Activated T-helper 1 cell treated with anti-CD3 and anti-CD28 coated beads, Interleukin-2, amount 50 U/mL, for 16 hours (primary cell): ENCODE measurements at places on chromosomes 16 and 17.
A peak's percentile ranks its signal among the peaks of the same experiment; 100 is the strongest.

DNA sequence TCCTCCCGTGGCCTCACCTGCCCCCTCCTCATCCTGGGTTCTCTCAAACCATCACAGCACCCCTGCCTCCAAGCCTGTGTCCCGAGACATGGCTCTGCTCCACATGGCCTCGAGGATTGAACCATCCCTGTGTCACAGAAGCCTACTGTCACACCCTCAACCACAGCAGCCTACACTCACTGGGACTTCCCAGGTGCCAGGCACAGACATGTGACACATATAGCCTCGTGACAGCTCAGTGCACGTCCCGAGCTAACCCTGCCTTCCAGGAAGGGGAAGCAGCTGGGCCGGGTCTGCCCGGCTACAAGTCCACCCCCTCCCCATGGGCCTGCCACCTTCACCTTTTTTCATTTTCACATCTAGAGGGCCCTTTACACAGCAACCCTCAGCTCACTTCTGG is 238.3 kb downstream of the CPPED1 start:
- DNase-seq: no peak

DNA sequence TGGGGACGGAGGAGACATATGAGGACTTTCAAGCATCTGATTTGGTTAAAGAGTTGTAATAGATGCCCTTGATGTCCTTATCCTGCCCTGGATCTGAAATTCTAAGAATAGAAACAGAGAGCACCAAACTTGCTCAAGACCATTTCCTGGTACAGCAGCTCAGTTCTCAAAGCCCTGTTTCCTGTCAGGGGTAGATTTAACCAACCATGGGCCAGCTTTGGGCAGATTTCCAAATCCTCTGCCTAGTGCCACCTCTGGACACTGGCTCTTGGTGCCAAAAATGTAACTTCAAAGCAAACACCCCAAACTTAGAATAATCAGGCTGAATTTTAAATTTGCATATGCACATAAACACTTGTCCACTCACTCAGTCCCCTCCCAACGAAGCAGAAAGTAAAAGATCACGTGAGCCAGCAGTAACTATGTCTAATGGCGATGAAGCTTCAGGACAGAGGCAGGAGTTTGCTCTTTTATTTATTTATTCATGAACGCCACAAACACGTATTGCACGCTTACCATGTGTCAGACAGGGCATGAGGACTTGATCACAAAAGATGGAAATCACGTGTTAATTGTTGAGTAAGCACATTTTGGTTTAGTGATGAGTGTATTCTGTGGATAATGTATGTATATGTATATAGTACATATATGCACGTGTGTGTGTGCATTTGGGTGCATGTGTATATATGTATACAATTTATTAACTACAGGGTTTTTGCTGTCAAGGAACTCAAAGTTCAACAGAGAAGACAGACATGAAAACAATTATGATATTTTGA is 23.1 kb upstream of the SDK2 start:
- no peak for DNase-seq

- DNase-seq: no peak
Measured at GRCh38 chr17:28363186-28363585, 1.8 kb downstream of the SEBOX start.

DNA sequence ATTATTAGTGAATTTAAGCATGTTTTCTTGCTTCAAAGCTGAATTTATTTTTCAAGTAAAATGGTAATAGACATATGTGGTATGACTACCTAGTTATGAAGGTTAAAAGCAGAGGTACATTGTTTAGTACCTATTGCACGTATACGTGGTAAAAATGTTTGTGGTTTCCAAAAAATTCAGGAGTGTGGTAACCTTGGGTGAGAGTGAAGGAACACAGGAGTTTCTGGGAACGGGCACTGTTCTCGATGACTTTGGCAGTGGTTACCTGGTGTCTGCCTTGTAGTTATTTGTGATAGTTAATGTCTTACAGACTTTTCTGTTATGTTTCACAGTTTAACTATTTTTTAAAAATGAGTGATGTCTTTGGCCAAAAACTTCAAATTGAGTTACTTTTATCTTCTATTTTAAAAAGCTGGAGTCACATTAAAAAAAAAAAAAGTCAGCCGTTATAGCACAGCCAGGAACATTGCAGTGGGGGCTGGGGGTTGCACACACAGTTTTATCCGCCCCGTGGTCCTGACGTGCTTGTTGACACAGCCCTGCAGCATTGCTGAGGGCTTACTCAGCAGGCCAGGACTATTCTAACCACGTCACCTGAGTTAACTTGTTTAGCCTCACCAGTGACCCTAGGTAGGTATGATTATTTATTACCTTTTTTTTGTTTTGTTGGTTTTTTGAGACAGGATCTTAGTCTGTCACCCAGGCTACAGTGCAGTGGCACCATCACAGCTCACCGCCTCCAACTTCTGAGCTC is 10.9 kb downstream of the JPT2 start:
- DNase-seq: no peak

- DNase-seq: no peak
Measured at GRCh38 chr16:79204486-79204885, 396.1 kb downstream of the MAF start.

- DNase-seq: no peak
Measured at GRCh38 chr17:19418251-19418992, 7.4 kb downstream of the RNF112 start.

DNA sequence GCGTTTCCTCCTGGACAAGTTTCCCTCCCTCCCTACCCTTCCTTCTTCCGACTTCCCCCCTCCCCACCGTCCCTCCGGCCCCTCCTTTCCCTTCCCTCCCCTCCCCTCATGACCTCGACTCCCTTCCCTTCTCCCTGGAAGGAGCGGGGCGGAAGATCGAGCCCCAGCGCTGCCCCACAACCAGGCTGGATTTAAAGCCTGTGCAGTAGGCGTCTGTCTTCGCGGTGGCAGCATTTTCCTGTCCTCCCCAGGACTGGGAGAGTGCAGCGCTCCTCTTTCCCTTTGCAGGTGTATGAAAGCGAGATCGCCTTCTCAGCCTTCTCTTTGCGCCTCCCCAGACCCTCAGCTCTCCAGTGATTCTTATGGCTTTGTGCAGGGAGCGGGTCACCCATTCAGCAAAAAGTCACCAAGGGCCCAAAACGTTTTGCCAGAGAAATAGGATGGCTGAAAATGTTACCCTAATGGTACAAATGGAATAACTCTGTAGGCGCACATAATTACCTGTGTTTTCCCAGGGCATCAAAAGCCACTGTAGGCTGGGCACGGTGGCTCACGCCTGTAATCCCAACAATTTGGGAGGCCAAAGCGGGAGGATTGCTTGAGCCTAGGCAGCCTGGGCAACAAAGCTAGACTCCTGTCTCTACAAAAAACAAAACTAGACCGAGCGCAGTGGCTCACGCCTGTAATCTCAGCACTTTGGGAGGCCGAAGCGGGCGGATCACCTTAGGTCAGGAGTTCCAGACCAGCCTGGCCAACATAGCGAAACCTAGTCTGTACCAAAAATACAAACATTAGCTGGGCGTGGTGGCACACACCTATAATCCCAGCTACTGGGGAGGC is 40.8 kb downstream of the SLFN12L start:
- no peak for DNase-seq

DNA sequence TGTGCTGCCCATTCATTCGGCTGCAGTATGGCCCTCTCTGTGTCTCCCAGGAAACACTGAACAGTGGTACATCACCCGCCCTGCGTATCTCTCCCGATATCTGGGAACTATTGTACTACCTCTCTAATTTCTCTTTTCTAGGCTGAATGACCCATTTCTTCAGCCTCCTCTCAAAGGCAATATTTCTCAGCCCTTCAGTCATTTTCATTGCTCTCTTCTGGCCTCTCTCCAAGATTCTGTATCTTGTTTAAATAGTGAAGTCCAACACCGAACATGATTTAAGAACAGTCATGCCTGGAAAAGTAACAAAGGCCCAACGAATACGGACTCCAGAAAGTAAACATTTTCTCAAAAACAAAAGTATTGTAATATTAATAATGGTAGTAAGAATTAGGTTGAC is 220.1 kb downstream of the ZFHX3 start:
- no peak for DNase-seq

DNA sequence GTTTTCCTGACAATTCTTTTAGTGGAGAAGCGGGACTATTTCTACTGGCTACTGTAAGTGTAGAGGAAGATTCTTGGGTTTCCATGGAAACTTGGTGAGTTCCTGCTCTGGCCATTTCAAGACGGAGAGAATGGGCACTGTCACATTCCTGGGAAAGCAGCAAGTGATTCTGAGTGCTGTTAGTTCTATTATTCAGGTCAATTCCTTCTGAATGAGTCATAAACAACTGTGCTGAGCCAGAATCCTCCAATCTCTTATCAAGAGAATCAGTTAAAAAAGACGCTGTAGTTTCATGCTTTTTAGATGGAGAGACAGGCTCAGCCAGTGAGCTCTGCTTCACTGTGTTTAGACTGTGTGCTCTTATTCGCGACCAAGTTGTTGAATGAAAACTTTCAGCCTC is 19.6 kb downstream of the AKAP10 start:
- DNase-seq: no peak

- no peak for DNase-seq
Measured at GRCh38 chr17:48608494-48608834, 2.4 kb downstream of the HOXB7 start.

GRCh38 chr17:29555840-29556239 is 11.0 kb downstream of the ABHD15 start:
- DNase-seq: no peak

GRCh38 chr17:29617125-29617480 is 5.6 kb downstream of the CORO6 start:
- peak; percentile 87 for DNase-seq

DNA sequence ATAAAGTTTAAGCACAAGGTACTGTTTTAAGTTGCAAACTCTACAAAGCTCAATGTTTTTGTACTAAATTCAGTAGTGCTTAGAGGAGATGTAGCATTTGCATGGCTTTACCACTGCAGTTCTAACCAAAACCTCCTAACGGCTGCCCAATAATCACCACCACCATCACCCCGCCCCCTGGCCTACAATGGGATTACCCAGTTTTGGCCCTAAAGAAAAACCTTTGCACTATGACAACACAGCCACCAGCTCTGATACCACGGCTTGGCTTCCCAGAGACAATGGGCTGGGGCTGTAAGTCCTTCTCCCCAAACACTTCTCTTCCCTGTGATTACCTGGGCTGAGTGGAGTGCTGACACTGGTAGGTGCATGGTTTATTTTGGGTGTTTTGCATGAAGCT is 58.4 kb upstream of the MTMR4 start:
- DNase-seq: no peak

DNA sequence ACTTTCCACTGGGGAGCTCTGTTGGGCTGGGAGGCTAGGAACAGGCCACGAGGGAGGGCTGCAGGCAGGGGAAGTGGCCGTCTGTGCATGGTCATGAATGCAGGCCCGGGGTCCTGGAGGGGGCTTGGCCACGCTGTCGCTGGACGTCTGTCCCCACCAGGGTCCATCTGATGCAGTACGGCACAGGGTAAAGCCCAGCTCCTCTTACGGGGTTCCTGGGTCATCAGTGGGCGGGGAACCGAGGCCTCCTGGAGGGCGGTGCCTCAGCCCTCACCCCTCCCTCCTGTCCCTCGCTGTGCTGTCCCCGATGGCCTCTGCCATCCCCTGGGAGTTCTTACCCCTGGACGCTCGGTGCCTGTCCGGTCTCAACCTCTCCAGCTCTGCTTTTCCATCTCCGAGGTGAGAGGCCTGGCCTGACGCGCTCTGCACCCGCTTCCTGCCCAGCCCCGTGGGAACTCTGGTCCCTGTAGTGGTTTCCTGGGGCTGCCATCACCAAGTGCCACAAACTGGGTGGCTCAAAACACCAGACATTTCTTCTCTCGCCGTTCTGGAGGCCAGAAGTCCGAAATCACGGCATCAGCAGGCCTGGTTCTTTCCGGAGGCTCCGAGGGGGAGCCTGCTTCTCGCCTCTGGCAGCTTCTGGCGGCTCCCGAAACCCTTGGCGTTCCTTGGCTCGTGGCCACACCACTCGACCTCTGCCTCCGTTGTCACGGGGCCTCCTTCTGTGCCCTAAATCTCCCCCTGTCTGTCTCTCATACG is 182.8 kb downstream of the SEC14L1 start:
- DNase-seq: no peak

GRCh38 chr16:23539984-23540816 is 16.9 kb downstream of the EARS2 start:
- no peak for DNase-seq

DNA sequence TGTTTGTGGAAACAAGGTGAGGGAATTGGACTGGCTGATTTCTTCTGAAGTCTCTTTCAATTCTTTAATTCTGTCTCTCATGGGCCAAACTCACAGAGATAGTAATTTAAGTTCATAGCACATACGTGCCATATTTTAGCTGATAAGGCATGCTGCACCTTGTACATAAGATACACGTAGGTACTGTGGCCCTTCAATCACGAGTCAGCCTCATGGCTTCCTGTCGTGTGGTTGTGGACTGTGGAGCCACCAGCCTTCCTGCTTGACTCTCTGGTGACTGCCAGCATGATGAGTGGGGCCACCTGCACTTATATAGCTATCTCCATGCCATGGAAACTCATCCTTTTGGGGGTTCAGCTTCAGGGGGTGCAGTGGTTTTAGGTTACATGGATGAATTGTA is 25.1 kb downstream of the KSR1 start:
- no peak for DNase-seq

DNA sequence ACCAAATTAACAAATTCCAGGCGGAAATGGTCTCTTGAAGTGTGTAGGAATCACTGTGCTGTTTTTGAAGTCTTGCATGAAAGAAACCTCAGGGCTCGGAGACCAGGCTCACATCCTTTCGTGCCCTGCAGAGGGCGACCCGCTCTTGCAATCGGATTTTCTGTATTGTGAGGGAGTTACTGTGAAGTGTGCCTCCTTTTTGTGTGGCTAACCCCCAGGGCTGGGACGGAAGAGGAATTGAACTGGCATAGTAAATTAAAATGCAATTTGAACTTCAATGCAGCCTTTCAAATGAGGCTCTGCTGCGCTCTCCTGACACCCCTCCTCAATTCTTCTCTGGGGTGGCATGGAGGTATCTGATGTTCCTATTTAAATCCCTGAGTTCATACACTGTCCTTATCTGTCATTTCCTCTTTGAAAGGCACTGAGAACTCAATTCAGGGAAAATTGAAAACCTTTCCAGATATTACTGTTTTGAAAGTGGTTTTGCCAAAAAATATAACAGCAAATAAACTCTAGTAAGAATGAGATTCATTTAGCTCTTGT is 51.5 kb upstream of the MGAT5B start:
- DNase-seq: peak; percentile 18

GRCh38 chr16:71467810-71468209 is 5.8 kb upstream of the ZNF23 start:
- DNase-seq: no peak

GRCh38 chr16:16005721-16006120 is 56.3 kb downstream of the ABCC1 start:
- no peak for DNase-seq

- no peak for DNase-seq
Measured at GRCh38 chr17:7882068-7882467, 6.5 kb upstream of the CHD3 start.

- DNase-seq: no peak
Measured at GRCh38 chr17:67605256-67605912, 112.4 kb upstream of the NOL11 start.
